NCI-H69 (cell line): ENCODE measurements at places on chromosomes 6 and 20.

GRCh38 chr6:91575032-91575431 is 988.2 kb upstream of the MAP3K7 start:
- no peak for DNase-seq

- DNase-seq = no peak
Measured at GRCh38 chr6:110769923-110770322, 45.3 kb downstream of the CDK19 start.

GRCh38 chr20:36344517-36345132 is 38.5 kb downstream of the DLGAP4 start:
- no peak for DNase-seq

- no peak for DNase-seq
Measured at GRCh38 chr6:4819706-4820283, 43.6 kb downstream of the CDYL start.

- DNase-seq = peak; percentile 84
Measured at GRCh38 chr6:149963462-149964307, at the start of gene ULBP1. Gene ULBP1 (plus strand): TSS chr6:149963943. CDS start chr6:149964050, 107 bp downstream.

DNA sequence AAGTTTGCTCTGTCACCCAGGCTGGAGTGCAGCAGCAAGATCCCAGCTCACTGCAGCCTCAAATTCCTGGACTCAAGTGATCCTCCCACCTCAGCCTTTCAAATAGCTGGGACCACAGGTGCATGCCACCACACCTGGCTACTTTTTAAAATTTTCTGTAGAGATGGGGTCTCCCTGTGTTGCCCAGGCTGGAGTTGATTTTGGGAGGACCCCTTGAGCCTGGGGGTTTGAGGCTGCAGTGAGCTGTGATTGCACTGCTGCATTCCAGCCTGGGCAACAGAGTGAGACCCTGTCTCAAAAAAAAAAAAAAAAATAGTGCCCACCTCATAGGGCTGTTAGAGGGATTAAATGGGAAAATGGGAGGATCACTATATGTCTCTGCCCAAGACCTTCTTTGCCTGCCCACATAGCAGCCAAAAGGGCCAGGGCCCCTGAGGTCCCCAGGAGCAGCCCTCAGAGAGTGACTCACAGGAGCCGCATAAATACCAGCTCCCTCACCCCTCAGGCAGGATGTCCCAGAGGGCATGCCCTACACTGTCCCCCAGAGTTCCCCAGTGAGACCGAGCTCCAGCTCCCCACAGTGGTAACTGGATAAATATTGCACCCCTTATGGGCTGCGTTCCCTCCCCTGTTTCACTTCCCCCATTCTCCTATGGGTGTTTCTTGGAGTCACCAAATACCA is 11.7 kb upstream of the MDGA1 start:
- DNase-seq = peak; percentile 46

- peak; percentile 41 for DNase-seq
Measured at GRCh38 chr6:3977875-3978711, 100.8 kb downstream of the FAM217A start.

DNA sequence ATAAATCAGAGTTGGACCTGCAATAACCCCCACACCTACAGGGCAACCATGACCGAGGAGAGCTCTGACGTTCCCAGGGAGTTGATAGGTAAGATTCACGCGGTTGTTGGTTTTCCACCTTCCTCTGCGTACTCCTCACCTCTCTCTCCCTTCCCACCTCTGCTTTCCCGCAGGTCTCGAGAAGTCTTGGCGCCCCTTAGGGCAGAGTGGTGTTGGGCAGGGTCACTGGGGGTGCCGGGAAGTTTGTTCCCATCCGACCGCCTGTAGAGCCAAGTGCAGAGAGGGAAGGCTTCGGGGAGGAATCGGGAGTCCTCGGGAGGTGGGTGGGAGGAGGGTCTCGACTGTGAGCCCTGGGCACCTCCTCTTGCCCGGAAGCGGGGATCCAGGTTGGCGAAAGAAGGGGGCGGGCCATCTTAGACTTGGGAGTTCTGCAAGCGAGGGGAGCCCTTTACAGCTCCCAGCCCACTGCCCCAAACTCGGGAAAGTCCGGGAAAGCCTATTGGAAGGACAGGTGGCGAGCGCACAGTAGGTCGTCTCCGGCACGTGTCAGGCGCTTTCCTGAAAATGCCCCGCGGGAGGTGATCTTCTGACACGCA is 672 bp downstream of the CARMIL1 start:
- DNase-seq = peak; percentile 85

DNA sequence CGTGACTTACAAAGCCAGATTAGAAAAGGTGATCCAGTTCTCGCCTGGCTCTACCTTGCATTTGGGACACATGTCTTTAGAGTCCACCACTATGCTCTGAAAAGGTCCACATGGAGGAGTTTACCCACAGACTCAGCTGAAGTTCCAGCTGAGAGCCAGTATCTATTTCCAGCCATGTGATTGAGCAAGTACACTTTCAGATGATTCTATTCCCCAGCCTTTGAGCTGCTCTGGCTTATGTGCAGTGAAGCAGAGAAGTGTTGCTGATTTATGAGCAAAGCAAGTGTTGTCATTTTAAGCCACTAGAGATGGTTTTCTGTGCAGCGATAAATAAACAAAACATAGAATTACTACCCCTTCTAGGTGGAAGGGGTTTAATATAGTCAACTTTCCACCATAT is 520.8 kb upstream of the RNF217 start:
- peak; percentile 19 for DNase-seq

GRCh38 chr20:35954907-35955251 is 577 bp upstream of the SCAND1 start:
- peak; percentile 79 for DNase-seq

DNA sequence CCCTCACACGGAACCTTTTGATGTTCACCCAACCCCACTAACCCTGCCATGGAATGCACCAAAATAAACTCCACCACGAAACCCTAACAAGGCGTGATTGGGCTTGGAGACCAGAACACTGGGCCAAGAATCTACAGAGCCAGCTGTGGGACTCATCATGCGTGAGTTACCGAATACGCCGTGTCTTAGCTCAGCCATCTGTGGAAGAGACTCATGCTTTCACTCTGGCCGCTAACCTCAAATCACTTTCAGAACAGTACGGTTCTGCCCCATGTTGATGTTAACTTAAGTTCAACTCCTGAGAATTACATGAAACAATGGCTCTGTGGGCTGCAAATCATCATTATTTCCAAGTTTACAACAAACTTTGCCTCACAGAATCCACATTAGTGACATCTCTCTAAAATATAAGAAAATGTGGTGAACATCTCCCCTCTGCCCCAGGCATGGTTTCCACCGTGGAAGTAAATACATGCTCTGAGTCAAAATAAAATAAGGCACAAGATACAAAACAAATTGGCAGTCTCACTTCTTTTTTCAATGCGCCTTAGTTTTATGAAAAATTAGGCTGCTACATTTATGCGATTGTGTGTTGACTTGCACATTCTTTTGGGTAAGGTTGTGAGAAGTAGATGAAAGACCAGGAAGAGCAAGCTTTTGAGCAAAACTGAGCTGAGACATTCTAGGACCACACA is 308.9 kb upstream of the EXOC2 start:
- DNase-seq = no peak

- peak; percentile 98 for DNase-seq
Measured at GRCh38 chr20:7226156-7226555, 458.7 kb downstream of the BMP2 start.

DNA sequence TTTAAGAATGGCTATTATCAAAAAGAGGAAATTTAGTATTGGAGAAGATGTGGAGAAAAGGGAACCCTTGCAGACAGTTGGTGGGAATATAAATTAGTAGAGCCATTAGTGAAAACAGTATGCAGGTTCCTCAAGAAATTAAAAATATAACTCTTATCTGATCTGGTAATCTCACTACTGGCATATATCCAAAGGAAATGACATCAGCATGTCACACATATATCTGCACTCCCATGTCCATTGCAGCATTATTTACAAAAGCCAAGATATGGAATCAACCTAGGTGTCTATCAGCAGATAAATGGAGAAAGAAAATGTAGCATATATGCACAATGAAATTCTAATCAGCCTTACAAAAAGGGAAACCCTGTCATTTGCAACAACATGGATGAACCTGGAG is 2.6 kb downstream of the SIRPG start:
- no peak for DNase-seq

DNA sequence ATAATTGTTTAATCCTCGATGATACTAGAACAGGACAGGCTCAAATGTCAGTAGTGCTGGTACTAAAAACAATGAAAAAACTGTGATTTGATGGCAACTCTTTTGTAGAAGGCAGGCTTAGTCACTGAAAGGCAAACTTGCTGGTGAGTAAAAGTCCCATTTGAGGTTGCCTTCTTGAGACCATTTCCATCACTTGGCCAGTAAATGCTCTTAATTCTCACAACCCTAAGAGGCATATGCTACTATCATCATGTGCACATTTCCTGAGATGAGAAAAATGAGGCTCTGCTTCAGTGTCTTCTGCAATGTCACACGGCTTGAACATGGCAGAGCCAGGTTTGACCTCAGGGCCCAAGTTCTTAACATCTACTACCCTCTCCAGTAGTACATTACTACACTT is 9.9 kb downstream of the AKIRIN2 start:
- DNase-seq = no peak
